Globus pallidus (tissue), 1 donor: ENCODE measurements at places on chromosomes 2 and 18.

DNA sequence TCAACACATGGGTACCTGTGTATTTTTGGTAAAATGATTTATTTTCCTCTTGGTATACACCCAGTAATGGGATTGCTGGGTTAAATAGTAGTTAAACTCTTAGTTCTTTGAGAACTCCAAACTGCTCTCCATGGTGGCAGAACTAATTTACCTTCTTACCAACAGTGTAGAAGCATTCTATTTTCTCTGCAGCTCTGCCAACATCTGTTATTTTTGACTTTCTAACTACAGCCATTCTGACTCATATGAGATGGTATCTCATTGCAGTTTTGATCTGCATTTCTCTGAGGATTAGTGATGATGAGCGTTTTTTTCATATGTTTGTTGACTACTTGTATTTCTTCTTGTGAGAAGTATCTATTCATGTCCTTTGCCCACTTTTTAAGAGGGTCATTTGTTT lies 180.6 kb downstream of the FSIP2 start:
- DNase-seq = no peak

DNA sequence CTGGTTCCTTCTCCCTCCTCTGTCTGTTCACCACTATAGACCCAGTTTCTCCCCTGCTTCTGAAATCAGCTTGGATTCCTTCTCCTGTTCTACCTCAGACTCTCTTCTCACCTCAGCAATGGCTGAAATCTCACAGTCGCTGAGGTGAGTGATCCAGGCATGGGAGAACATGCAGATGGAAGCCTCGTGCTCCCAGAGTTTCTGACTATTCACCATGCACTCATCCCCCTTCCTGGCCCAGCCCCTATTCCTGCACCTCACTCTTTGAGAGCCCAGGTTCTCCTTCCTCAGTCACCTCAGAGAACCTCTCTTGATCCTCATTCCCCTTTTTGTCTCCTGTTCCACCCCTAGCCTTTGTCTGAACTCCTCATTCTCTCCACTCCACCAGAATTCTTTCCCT lies 78.5 kb downstream of the SPTBN1 start:
- DNase-seq = no peak

DNA sequence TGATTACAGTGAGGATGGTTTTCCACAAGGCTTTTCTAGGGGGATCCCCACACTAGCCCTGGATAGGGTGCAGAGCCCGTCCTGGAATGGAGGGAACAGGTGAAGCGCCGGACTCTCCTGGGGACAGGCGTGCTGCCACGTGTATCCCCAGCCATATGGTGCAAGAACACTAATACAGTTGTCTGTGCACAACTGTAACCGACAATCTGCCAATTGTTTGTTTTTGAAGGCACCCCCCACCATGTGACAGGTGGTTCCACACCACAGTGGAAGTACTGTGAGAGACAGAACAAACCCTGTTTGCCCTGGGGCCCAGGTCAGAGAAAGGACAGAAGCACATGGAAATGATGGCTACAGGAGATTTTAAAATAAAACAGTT lies 52.9 kb downstream of the MYCN start:
- no peak for DNase-seq

- DNase-seq = no peak
Observed at GRCh38 chr2:102032368-102033030, 40.7 kb downstream of the IL1R2 start.

- no peak for DNase-seq
Observed at GRCh38 chr2:234447189-234447588, 49.7 kb downstream of the ARL4C start.

GRCh38 chr18:24679062-24679461 lies 218.6 kb downstream of the HRH4 start:
- DNase-seq = no peak

- no peak for DNase-seq
Observed at GRCh38 chr18:58218117-58218516, 174.1 kb downstream of the NEDD4L start.

- DNase-seq = no peak
Observed at GRCh38 chr18:57755473-57756067, 47.5 kb downstream of the ATP8B1 start.

- DNase-seq = peak; percentile 35
Observed at GRCh38 chr2:159797543-159798375, at the start of gene CD302. Gene CD302, minus strand, starts transcription at chr2:159798208. Its CDS starts 10 bp downstream, at chr2:159798198.

- no peak for DNase-seq
Observed at GRCh38 chr18:22108674-22109073, 60.7 kb upstream of the GATA6 start.

DNA sequence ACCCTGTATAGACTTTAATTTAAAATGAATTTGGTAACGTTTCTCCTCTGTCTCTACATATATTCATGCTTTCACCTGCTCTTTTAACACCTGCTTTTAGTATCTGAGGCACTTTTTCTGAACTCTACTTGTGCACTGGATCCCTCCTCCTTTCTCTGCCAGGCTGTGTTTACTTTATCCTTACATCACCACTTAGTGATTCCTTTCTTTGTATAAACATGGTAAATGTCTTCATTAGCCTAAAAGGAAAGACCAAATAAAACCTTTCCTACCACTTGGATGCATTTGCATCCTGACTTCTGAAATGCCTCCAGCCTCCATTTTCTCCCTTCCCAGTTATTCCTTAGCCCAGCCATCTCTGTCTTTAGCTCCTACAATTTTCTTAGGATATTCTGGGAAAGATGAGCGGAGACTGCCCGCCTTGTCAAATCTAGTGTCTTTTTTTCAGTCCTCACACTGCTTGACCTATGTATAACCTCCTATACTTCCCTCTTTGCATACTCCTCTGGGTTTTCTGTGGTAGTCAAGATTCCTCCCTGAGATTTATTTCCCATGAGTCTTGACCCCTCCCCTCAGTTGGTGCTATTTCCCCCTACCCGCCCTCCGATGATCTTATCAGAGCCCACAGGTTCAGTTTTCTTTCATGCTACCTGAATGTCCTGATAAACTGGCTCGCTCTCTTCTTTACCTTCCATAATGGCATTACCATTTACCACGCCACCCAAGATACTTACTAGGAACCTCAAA lies 44.8 kb downstream of the REL start:
- no peak for DNase-seq

DNA sequence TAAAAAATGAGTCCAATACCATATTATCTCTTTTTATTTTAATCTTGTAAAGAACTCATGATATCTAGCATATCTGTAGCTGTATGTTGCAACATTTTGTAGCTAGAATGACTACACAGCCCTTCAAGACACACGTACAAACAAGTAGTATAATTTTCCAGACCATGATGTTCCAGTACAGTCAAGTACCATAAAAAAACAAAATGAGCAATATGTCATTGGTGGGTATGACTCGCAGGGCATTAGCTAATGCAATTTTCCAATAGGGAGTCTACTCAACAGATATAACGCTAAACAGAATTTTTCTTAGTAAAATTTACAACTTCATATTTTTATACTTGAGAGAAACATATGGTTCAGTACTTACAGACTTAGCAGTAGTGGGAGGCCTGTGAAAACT lies 53.6 kb upstream of the UGP2 start:
- DNase-seq = no peak

- no peak for DNase-seq
Observed at GRCh38 chr2:74725287-74725686, 71.2 kb downstream of the SEMA4F start.

- no peak for DNase-seq
Observed at GRCh38 chr2:237626813-237627440, 460 bp upstream of the LRRFIP1 start.

DNA sequence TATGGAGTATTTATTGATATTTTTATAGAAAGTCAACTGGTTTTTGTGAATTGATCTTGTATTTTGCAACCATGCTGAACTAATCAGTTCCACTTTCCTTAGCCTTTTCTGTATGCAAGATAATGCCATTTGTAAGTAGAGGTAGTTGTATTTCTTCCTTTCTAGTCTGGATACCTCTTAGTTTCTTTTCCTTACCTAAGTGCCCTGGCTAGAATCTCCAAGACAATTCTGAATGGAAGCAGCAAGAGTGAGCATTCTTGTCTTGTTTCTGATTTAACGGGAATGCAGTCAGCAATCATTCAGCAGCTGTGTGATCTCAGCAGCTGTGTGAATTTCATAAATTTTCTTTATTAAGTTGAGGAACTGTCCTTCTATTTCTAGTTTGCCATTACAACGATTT lies 73.4 kb downstream of the NRXN1 start:
- no peak for DNase-seq

DNA sequence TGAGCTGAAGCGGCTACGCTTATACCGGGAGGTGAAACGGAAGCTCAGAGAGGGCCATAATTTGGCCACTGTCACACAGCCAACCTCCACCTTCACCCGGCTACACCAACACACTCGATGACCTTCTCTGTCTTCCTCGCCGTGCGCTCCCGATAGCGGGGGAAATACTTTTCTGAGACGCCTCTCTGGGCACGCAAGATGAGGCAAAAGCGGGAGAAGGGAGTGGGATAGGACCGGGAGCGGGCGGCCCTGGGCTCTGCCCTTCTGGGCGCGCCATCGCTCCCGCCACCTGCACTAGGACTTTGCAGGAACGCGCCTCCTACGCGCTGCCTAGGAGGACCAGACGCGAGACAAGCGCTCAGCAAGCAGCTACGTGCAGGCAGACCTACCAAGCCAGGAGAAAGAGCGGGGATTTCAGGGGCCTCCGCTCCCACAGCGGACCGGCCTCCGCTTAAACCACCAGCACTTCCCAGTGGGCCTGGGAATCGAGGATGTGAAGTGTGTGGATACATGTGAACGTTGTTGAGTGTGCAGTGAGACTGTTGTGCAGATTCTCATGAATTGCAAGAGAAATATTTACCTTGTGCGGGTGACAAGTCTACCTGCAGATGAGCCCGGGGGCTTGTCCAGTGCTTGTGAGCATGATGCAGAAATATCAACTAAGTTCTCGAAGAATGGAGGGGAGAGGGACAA lies 11.4 kb downstream of the SIX3 start:
- no peak for DNase-seq
